ENCODE measurements at places on chromosomes 7 and 10.
A peak's percentile ranks its signal among the peaks of the same experiment; 100 is the strongest.

- DNase-seq: peak; percentile 49
These were observed 214.4 kb downstream of the CREB5 start for GRCh38 chr7:28626624-28627262.

- no peak for DNase-seq
These were observed 393.8 kb downstream of the EXOC4 start for GRCh38 chr7:133646472-133647315.

DNA sequence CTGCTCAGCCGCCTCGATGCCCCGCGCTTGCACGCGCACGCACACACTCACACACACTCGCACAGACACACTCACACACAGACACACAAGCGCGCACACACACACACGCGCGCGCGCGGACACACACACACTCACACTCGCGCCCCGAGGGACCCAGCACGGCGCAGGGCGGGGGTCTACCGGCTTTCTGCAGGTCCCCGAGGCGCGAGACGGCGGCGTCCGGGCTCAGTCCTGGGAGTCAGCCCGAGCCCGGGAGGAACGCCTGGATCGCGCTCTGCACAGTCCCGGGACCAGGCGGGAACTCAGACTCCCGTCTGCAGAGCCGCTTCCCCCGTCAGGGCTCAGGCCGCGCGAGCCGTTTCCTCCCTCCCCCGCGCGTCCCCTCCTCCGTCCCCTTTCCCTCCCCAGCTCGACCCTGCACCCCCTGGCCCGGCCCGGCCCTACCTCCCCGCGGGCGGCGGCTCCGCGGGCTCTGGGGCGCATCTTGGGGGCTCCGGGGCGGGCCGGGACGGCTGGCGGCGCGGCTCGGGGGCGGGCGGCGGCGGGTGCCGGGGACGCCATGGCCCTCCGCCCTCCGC, 464 bp downstream of the DENND2A start:
- peak; percentile 70 for DNase-seq

DNA sequence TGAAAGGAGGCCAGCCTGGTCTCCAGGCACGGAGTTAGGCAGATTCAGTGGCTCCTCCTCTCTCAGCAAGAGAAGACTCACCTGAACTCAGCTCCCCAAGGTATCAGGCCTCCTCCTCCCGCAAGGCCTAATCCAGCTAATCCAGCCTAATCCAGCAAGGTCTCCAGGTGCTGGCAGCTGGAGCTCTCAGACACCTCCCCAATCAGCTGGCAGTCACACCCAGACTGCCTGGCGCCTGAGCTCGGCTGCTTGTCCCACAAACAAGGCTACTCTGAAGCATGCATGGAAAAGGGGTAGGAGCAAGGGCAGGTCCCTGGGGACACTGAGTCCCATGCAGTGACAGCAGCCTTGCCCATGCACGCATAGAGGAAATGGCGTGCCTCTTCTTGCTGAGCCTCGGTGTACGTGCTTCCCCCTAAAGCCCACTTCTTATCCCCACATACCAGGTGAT, 3.3 kb upstream of the OPN4 start:
- no peak for DNase-seq

DNA sequence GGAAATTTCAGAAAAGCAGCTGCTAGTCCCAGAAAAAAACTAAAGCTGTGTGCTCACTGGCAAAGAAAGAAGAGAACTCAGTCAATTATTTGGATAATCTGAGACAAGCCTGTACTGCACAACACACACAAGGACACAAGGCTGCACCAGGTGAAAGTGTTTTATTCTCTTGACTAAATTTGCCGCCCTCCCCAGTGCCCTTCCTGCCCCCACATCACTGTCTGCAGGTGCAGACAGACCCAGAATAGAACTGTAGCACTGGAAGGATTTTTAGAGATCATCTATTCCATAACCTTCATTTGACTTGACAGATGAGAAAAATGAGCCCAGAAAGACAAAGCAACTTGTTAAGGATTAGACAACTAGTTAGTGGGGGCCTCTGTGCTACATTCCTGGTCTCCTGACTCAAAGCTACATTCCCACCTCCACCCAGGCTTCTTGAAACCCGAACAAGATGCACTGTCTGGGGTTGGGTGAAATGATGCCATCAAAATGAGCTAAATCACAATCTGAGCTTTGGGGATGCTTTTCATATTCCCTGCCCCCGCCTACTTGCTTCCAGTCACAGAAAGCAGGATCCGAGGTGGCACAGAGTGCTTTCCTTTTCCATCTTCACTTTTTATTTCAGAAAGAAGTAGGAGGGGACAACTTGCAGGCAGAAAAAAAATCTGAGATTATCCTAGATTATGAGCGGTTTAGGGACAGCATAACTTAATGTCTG, 5.2 kb upstream of the VAX1 start:
- DNase-seq: no peak
